Activated effector memory CD4-positive, alpha-beta T cell treated with Interleukin-2 at 50 U/mL for 16 hours (primary cell): ENCODE measurements at places on chromosomes 5 and 9.

- no peak for DNase-seq
These were observed 133.1 kb downstream of the RORB start for GRCh38 chr9:74630228-74630627.

GRCh38 chr5:74865804-74866595 lies at the start of gene FAM169A:
TSS of gene FAM169A (minus strand) at chr5:74866387. CDS start at chr5:74841676, 24,711 bp downstream.
- DNase-seq = peak; percentile 39

- no peak for DNase-seq
These were observed 292.9 kb upstream of the PUM3 start for GRCh38 chr9:3136686-3137346.

GRCh38 chr5:133316346-133317343 lies 264.8 kb downstream of the HSPA4 start:
- DNase-seq = no peak

DNA sequence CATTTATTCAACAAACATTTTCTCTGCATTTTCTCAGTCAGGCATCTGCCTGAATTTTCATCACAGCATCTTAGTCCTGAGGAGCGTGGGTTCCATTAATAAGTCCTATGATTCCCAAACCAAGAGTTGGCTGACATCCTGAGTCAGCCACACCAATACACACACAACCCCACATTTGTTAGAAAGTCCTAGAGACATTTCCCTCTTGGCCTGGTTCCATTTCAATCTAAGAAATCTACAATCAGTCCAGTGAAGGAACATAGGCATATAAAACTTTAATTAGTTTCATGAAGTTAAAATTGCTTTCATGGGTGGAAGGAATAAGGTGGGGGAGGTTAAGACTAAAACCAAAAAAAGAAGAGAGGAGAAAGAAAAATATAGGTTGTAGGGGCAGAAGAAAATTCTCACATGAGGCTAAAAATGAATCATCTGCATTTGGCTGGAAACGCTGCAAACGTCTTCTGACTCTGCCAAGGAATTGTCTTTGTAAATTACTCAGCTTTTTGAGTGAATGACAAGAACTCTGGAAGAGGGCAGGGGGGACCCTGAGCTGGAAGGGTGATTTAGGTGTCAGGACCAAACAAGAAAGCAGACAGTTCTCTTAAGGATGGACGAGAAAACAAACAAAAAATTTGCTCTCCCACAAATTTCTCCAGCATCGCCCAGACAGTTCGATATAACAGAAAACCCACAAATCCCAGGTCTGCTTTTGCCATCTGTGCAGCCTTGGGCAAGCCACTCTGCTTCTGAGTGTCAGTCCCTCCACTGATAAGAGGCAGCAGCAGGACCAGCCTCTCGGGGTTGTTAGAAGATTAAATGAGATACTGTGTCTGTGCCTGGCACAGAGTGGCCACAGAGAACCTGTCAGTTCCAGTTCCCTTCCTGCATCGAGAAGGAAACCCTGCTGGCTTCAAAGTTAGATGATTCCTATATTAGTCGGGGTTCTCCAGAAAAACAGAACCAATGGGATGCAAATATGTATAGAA lies 289.7 kb downstream of the CDK5RAP2 start:
- no peak for DNase-seq

GRCh38 chr5:11305245-11305644 lies 544.2 kb upstream of the DAP start:
- no peak for DNase-seq

GRCh38 chr9:87277346-87277745 lies 220.3 kb upstream of the DAPK1 start:
- DNase-seq = no peak

DNA sequence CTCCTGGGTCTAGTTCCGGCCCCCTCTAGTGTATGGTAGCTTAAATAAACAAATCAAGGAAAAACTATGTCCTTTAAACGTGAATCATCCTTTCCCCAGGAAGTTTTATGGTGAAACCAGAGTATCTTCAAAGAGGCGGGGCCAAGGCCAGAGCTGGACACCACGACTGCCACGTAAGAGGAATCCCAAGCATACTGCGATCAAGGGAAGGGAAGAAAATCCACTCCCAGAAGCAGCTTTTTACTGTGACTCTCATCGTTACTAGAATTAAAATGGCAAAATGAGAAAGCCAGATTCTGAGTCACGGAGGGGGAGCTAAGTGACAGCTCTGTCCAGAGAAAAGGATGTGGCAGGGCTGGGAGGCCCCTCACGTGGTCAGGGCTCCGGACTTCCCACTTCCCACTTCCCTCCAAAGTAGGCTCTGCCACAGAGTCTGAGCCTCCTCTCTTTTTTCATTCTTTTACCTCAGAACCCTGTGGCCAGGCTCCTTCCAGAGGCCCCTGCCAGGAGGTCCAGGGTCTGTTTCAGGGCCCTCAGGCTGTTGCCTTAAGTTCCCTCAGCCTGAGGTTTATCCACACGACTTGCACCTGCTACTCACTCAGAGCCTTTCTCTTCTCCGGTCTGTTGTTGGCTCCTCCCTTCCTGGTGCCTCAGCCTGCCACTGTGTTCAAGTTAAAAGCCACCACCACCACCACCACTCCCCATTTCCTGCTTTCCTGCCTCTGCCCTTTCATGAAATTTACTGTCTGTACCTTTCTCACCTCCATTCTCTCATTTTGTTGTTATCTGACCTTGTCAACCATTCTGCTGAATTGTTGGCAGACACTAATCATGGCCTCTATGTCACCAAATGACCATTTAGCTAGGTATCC lies 1.4 kb upstream of the GLRX start:
- peak; percentile 70 for DNase-seq

- DNase-seq = no peak
These were observed 2.6 kb upstream of the SPDL1 start for GRCh38 chr5:169580964-169581363.

DNA sequence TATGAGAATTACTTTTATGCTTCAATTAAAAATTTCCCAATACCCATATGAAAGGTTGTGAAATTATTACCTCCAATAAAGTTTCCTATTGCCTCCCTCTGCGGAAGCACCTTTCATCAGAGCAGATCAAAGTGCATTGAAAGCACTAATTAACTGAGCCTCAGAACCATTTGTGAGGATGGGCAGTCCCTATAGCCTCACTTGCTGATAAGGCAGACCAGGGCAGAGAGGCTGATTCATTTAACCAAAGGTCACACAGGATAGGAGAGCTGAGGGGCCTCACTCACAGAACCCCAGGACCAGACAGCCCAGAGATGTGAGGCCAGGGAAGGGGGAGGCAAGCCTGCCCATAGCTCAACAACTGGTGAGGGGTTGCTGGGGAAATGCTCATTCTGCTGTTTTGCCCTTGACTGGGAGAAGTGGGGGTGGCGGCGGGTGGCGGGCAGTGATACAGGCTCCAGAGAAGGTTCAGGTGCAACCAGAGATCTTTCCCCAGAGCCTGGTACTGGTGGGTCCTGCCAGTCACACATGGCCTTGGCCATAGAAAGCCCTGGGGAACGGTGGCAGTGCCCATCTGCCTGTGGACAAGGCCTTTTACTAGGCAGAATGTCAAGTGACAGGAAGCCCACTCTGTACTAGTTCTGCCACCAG lies 57.9 kb downstream of the MACROH2A1 start:
- DNase-seq = no peak

GRCh38 chr5:178306430-178307225 lies 74.0 kb upstream of the PHYKPL start:
- no peak for DNase-seq

- DNase-seq = no peak
These were observed 7.1 kb upstream of the HAND1 start for GRCh38 chr5:154485096-154485491.

GRCh38 chr5:119913425-119913824 lies 284.1 kb downstream of the FAM170A start:
- DNase-seq = no peak

- no peak for DNase-seq
These were observed 31.9 kb upstream of the ZNF354A start for GRCh38 chr5:178762391-178762790.

DNA sequence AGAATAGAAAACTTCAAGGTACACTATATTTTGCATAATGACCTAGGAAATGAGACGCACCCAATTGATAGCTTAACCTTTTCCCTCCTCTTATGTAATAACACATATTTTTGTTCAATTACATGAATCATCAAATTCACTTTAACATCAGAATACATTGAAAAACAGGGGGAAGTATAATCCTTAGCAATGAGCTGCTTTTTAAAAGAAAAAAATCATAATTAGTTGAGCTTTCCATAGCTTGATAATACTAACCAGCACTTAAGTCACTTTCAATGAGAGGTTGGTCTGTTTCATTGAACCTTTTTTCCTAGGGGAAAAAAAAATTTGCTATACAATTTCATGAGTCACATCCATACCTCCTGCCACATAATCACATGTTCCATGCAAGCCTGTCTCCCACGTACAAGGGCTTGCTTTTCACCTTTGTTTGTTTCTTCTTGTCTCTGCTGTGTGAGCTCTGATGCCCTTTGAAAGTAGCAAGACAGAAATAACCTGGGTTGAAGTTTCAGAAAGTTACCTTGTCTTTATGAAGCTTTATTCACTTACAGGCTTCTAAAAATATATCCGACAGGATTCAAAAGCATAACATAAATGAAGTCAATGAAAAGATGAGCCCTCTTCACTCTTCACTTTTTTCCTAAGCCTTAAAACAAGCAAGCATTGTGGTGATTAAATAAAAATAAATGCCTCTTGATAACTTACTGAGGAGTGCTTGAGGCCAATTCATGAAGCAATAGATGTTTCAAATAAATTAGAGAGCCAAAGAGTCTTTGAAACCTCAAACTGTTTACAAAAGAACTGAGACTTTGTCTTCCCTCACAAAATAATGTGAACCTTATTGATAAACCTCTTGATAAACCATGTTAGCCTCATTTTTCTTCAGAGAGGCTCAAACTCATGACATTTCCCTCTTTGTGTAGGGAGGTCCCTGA lies 108.5 kb downstream of the FEM1C start:
- no peak for DNase-seq

GRCh38 chr5:149588936-149589335 lies 7.6 kb downstream of the ARHGEF37 start:
- no peak for DNase-seq

GRCh38 chr5:160548949-160549645 lies 127.4 kb downstream of the PTTG1 start:
- no peak for DNase-seq

- no peak for DNase-seq
These were observed 30.3 kb downstream of the MAN2A1 start for GRCh38 chr5:109719978-109720377.

GRCh38 chr9:7653262-7653661 lies 146.3 kb downstream of the DMAC1 start:
- no peak for DNase-seq

DNA sequence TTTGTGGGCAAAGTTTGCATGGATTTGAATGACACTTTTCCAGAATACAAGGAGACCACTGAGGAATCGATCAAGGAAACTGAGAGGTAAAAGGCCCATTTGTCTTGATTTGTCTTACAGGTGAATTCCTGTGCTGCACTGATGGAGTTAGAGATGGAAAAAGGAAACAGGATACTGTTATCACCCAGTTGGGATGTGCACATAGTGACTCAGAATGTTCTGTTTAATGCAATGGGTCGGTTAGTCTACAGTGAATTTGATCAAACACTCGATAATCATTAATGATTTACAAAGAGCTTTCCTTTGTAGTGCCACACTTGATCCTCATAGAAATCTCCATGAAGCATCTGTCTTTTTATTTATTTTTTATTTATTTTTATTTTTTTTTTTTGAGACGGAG lies 64.7 kb downstream of the GDA start:
- no peak for DNase-seq

- no peak for DNase-seq
These were observed 12.8 kb downstream of the SEMA5A start for GRCh38 chr5:9533096-9533495.

- DNase-seq = no peak
These were observed 119.6 kb upstream of the NFIB start for GRCh38 chr9:14433351-14434157.

DNA sequence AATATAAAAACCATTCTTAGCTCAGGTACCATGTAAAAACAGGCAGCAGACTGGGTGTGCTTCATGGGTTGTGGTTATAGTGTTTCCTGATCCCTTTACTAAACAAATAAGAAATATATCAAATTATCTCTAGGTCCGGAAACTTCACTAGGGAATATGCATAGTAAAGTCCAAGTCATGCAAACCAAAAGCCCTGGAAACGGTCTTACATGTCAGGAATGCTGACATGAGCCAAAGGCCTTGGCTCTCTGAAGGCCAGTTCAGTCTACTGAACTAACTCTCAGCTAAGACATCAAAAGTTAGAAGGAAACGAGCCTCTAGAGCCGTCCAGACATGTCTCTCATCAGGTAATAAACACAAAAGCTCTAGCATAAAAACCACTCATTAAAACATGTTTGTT lies 778.9 kb upstream of the ZNF608 start:
- DNase-seq = no peak

GRCh38 chr9:121447321-121447834 lies 52.3 kb downstream of the GGTA1 start:
- DNase-seq = no peak

GRCh38 chr9:97615439-97616072 lies 17.6 kb downstream of the TSTD2 start:
- DNase-seq = peak; percentile 12

DNA sequence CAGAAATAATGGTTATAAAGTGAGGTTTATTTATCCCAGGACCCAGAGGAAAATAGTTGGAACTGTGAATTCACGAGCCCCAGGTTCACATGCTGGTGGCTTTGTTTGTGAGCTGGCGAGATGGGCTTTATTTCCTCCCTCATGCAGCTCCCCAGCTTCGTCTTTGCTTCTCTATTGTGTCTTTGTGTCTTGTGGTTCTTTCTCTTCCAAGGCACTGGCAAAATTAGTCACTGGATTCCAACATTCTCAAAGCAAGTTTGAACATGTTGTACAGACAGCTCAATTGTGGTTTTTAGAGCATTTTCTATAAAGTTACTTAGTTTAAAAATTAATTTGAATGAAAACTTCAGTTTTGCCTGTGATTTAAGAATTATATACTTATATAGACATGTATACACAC lies 7.2 kb downstream of the NDUFS6 start:
- no peak for DNase-seq

DNA sequence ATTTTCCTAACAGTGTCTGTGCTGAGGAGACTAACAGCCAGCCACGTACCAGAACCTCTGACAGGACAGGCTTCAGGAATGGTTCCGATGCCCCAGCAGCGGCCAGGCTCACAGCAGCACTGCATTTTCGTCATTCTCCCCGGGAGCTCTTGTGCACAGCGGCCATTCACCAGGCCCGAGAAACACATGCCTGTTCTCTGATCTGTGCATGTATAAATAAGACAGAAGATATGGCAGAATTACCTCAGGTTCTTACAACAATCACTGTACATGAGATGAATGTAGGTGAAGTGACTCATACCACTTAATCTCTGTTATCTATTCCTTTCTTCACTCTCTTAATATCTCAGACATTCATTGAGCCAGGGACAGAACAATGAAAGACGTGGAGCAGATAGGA lies 143.0 kb downstream of the FBN2 start:
- DNase-seq = no peak
